ENCODE measurements at places on chromosomes 16 and 17.

DNA sequence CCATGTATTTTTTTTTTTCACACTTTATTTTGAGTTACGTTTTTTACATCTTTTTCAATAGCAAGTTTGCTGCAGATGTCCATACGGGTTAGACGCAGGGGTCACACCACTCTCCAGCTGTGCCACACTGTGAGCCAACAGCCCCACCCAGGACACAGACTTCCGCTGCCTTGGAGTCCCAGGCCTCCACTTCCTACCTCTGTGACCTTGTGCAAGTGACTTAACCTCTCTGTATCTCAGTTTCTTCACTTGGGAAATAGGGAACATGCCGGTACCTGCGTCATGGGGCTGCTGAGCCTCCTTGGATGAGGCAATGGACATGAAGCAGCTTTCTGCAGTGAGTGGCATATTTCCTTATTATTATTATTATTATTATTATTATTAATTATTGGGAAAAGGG lies 3.3 kb upstream of the PITPNA start:
- no peak for DNase-seq

DNA sequence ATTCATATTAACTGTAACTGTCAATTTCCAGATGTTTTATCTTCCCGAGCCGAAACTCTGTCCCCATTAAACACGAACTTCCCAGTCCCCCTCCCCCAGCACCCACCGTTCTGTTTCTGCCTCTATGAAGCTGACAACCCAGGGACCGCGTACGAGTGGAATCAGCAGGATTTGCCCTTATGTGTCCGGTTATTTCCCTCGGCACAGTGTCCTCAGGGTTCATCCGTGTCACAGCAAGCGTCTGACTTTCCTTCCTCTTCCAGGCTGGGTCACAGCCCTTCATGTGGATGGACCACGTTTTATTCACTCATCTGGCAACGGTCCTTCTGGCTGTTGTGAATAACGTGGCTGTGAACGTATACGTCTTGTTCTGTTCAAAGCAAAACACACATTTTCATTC lies 31.3 kb downstream of the METRNL start:
- no peak for DNase-seq

- DNase-seq: peak; percentile 30
Observed at GRCh38 chr16:58011652-58012051, 10.4 kb downstream of the USB1 start.

DNA sequence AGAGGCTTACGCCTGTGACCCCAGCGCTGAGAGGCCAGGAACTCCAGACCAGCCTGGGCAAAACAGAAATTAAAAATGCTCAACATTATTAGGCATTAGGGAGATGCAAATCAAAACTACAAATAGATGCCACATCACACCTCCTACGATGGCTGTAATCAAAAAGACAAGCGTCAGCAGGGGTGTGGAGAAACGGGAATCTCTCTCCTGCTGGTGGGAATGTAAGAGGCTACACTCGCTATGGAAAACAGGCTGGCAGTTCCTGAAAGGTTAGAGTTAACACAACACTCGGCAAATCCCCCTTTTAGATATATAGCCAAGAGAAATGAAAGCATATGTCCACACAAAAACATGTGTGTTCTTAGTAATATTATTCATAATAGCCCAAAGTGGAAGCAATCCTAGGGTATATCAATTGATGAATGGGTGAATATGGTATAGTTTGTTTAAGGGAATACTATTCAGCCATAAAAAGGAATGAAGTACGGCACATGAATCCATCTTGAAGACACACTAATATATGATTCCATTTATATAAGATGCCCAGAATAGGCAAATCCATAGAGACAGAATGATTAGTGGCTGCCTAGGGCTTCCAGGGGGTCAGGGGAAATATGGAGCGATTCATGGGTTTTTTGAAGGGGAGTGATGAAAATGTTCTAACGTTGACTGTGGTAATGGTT lies 1.8 kb upstream of the NPRL3 start:
- no peak for DNase-seq

DNA sequence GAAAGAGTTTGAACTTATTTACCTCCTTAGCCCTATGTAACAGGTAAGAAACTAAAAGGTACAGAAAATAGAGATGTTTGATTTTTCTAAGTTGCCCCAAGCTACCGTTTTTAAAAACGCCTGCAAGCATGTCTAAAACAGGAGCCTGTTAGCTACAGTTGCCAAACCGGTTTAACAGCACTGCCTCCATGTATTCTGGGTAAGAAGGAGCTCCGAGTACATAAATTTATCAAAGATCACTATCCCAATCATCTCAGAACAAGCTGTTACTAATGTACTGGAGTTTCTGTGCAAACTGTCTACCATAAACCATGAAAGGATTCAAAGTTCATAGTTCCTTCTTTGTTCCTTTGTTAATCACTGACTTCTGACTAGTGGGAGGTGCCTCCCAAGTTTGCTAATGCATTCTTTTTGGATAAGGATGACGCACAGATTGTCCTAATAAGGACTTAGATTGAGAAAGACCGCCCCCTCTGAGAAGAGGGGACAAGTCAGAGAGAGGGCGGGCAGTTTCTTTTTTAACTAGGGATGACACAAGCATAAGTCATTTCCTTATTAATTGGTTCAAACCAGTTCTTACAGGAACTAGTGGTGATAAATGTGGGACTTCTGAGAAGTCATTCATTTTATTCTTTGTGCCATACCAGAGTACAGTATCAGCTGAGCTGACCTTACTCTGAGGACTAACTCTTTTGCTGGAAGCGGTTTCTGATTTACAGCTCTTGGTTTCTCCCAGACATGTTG lies 55.3 kb downstream of the TUBD1 start:
- DNase-seq: peak; percentile 100

Data from fibroblast of skin of left biceps (primary cell).